MCF 10A (cell line): ENCODE measurements at places on chromosomes 2 and 18. TPM values are rescaled to one million over a fixed set of nuclear protein-coding genes. Genes with fewer than 3 reads are reported as not detected.
A peak's percentile ranks its signal among the peaks of the same experiment; 100 is the strongest.

GRCh38 chr2:8289111-8289510, 392.7 kb upstream of the ID2 start:
- DNase-seq: no peak

GRCh38 chr2:160033732-160034392, 28.6 kb downstream of the PLA2R1 start:
- DNase-seq: peak; percentile 67

- DNase-seq: no peak
Measured at GRCh38 chr2:160321006-160321405, 120.9 kb upstream of the ITGB6 start.

DNA sequence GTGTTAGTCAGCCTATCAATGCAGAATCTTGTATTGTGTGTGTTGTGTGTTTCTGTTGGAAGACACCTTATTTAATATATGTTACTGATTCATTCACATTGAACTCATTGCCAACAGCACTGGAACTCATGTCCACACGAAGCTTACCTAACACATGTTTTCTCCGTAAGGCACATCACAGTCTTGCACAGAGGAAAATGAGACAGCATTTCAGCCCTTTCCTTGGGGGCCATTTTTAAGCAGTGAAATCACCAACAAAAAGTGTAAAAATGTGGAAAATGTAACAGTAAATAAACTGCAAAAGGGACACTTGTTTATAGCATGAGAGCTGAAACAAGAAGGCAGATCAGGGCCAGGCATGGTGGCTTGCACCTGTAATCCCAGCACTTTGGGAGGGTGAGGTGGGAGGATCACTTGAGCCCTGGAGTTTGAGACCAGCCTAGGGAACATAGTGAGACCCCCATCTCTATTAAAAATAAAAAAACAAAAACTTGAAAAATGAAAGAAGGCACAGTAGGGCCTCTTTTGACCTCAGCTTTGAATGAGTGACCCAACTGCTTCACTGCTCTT, 306.0 kb downstream of the MYCN start:
- no peak for DNase-seq

- DNase-seq: no peak
Measured at GRCh38 chr2:88184762-88185161, 14.6 kb downstream of the THNSL2 start.

DNA sequence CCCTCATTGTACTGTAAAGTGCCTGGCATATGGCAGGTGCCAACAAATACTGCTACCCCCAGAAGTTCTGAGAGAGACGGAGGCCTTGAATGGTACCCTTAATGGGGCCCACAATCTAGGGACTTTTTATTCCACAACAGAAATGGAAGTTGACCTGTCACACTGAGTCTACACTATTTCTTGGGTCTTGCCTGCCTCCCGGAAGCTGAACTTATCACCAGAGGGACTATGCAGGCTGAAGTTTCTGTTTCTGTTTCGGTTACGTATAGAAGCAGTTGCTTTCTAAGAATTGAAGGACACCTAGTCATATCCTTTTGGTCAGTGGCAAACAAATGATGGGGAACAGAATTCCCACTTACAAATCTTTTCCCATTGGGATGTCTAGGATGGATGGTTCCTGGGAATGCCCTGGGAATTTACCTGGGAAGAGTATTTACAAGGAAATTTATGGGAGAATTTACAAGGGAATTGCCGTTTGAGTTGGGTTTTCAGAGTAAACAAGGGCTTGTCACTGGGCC, 74.2 kb downstream of the HS1BP3 start:
- no peak for DNase-seq

DNA sequence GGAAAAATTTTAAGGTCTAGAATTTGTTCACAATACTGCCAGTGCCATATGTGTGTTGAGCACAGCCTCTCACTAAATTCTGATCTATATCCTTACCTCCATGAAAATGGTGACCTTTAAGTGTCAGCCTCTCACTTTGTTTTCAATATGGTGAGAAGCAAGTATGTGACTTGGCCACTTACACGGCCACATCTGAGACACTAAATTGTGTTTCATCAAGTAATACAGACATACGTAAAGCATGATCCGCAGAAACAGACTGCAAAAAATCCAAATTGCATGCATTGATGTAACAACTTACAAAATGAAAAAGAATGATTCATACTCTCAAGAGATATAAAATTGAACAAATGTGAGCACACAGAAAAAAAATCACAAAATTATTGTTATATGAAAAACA, 55.2 kb upstream of the UGP2 start:
- no peak for DNase-seq

DNA sequence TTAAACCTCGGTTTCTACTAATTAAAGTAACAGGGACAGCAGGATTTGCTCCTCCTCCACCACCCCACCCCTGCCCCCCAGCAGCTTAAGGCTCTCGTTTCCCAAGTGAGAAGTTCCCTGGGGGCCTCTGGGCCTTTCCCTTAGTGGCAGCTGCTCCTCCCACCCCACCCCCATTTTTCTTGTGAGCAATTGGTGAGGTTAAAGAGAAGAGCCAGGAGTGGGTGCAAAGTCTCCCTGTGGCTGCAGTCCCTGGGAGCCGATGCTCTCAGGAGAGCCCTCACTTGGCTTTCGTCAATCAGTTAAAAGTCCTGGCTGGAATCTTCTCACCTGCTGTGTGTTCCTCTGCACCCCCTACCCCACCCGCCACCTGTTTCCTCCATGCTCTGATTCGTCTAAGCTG, 48.7 kb upstream of the AGAP1 start:
- DNase-seq: no peak

- no peak for DNase-seq
Measured at GRCh38 chr2:23321751-23322150, 63.2 kb upstream of the KLHL29 start.

CPO gene
- not detected in 2 replicates for total RNA-seq

RTTN gene
- total RNA-seq: 55.8 and 64.7 TPM in 2 replicates

G6PC2 gene
- total RNA-seq: not detected in 2 replicates
